ENCODE measurements at places on chromosomes 6 and 20.

DNA sequence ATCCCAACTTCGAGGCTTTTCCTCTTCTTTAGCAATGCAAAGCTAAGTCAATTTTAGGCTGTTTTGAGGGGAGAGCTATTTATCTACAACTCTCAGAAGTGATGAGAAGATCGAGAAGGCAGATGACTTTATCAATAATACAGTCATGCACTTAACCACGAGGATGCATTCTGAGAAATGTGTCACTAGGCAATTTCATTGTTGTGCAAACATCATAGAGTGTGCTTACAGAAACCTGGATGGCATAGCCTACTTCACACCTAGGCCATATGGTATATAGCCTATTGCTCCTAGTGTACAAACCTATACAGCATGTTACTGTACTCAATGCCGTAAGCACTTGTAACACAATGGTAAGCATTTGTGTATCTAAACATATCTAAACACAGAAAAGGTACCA, 66.6 kb downstream of the PRND start:
- no peak for DNase-seq

- no peak for DNase-seq
These were observed 62.8 kb downstream of the SNX9 start for GRCh38 chr6:157885876-157886275.

DNA sequence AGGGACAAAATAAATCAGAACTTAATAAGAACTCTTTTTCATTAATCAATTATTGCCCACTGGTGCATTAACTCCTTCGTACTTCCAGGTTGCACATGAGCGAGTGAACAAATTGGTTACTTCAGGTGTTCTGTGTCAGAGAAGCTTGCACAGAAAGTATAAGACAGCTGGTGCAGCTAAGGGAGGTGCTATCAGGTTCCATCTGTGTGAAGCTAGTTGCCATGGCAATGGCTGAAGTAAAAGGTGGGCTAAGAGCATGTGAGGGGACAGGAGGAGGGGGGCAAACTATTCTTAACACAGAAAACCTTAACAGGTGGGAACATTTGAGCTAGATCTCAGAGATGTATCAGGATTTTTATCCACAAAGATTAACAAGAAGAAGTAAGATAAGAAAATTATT, 81.6 kb downstream of the MANEA start:
- peak; percentile 98 for DNase-seq

GRCh38 chr6:52552278-52552643, 24.6 kb downstream of the TRAM2 start:
- peak; percentile 9 for DNase-seq

- peak; percentile 72 for DNase-seq
These were observed 101.4 kb downstream of the ADGB start for GRCh38 chr6:146700078-146700686.
